ENCODE measurements at places on chromosomes 3 and 15.

DNA sequence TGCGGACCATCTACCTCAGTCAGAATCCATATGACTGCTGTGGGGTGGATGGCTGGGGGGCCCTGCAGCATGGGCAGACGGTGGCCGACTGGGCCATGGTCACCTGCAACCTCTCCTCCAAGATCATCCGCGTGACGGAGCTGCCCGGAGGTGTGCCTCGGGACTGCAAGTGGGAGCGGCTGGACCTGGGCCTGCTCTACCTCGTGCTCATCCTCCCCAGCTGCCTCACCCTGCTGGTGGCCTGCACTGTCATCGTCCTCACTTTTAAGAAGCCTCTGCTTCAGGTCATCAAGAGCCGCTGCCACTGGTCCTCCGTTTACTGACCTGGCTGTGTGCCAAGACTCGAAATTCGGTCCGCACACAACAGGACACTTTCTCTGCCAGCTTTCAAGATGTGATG, 21.9 kb downstream of the NRROS start:
- DNase-seq, result no peak

DNA sequence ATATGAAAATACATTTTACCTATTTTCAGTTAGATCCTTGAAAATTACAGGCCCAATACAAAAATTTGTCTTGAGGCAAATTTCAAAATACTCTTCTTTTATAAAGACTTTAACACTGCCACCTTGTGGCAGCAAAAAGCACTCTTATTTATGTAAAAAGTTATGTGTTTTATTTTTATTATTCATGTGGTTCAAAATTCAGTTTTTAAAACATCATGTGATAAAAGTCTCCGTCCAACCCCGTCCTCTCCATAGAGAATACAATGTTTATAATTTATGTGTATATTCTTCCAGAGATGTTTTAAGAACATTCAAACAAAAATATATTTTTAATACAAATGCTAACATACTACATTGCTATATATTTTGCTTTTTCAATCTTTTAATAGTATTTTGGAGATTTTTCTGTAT, 36.9 kb upstream of the TRIM59 start:
- DNase-seq, result peak; percentile 32

- no peak for DNase-seq
Measured at GRCh38 chr3:166955201-166955939, 424.7 kb downstream of the ZBBX start.

- no peak for DNase-seq
Measured at GRCh38 chr3:98032904-98033303, 2.2 kb downstream of the GABRR3 start.

DNA sequence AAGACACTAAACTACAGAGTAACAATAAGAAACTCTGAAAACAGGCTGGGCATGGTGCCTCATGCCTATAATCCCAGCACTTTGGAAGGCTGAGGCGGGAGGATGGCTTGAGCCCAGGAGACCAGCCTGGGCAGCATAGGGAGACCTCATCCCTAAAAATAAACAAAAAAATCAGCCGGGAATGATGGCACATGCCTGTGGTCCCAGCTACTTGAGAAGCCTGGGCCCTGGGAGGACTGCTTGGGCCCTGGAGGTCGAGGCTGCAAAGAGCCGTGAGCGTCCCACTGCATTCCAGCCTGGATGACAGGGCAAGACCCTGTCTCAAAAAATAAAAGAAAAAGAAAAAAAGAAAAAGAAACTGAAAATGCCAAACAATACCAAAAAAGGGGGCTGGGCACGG, 55.4 kb downstream of the TMCC1 start:
- DNase-seq, result no peak

- no peak for DNase-seq
Measured at GRCh38 chr15:92100751-92101150, 247.2 kb downstream of the SLCO3A1 start.

GRCh38 chr3:24244491-24244890, 250.2 kb downstream of the THRB start:
- DNase-seq, result no peak

DNA sequence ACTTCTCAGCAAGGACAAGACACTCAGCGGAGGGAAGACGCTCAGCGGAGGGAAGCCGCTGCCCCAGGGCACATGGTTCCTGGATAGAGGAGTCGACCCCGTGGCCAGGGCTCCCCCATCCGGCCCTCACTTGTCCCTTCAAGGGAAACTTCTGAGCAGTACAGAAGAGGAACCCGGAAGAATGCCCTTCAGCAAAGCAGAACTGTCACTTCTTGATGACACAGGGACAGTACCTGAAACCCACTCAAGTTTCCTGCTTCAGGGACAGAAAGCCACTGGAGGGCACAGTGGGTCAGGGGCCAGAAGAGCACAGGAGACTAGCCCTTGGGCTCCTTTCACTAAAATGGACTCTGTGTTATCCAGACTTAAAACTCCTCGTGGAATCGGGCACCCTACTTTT, 97.8 kb upstream of the RPL32 start:
- no peak for DNase-seq

DNA sequence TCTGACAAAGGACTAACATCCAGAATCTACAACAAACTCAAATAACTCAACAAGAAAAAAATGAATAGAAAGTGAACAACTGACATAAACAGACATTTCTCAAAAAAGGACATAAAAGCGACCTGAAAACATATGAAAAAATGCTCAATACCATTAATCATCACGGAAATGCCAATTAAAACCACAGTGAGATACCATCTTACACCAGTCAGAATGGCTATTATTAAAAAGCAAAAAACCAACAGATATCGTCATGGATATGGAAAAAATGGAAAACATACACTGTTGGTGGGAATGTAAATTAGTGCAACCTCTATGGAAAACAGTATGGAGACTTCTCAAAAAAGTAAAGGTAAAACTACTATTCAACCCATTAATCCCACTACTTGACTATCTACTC, 53.3 kb downstream of the ZNF385D start:
- no peak for DNase-seq

DNA sequence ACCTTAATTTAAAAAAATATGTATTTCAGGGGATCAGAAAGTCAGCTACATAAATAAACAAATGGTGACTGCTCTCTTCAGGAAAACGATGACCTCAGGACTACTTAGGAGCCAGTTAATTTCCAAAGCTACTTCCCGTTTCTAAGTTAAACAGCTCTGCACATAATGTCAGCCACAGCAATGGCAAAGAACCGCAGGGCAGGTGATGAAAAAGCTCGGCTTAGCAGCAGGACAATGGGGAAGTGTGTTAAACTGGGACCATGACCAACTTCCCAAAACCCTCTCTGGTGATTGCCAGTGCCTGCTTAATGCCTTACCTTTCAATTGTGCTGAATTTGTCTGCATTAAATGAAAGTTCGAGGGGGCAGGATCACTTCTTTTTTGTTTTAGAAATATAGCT, 258.9 kb downstream of the FHIT start:
- no peak for DNase-seq

- DNase-seq, result peak; percentile 52
Measured at GRCh38 chr3:107392549-107393165, 15.4 kb downstream of the CCDC54 start.

DNA sequence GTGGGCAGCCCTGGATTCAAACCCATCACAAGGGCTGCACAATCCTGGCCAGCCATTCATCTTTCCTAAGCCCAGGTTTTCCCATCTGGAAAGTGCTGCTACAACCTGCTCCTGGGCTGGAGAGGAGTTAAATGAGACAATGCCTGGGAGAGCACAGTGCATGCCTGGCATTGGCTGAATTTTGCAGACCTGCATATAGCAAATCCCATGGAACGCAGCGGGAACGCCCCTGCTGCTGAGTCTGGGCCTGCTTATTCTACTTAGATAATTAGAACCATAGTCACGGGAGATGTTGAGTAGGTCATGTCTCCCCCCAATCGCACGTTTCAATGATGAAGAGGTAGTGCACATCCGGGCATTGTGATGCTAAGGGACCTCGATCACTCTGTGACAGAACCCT, 46.6 kb downstream of the ABTB1 start:
- no peak for DNase-seq

DNA sequence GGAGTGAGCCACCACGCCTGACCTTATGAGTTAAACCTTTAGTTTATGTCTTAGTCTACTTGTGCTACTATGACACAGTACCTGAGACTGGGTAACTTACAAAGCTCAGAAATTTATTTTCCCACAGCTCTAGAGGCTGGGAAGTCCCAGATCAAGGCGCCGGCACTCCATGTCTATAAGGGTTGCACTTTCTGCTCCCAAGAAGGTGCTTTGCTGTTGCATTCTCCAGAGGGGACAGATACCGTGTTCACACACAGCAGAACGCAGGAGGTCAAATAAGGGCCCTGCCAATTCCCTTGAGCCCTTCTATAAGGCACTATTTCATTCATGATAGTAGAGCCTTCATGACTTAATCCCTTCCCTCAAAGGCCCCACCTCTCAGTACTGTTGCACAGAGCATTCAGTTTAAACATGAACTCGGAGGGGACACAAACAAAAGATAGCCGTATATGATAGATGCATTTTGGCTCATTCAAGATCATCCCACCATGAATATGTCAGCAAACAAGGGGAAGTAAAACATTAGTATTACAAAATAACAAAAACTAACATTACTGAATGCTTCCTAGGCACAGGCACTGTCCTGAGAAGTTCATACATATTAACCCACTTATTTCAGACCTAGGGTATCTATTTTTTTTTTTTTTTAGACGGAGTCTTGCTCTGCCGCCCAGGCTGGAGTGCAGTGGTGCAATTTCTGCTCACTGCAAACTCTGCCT, 26.5 kb downstream of the PLA1A start:
- DNase-seq, result no peak

GRCh38 chr15:70783041-70783440, 19.7 kb upstream of the UACA start:
- DNase-seq, result no peak

DNA sequence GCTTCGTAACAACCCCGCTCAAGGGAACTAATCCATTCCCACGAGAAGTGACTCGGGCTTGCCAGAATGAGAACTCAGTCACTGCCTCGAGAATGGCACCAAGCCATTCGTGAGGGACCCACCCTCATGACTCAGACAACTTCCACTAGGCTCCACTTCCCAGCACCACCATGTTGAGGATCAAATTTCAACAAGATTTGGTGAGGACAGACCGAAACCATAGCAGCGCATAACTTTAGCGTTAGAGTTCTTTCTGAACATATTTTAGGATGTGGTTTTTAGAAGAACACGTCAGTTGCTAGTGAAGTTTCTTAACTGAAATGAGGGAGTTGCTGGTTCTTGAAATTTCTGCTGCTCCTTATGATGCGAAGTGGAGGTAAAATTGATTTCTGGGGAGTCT, 13.5 kb downstream of the PTPRG start:
- peak; percentile 99 for DNase-seq

DNA sequence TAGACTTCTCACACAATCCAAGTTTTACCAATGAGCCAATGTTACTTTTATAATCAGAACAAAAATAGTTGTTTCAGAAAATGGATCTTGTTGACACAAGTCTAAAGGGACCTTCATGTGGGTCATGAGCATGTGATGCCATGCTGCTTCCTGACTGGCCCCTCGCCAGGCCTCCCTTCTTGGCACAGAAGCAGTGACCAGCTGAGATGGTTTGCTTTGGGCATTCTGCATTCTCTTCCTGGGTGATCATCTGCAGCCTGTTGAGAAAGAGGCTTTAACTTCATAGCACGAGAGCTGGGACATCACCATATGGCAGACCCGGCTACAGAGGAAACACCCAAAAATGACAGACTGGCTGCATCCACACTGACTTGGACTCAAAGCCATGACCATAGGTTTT, 45.7 kb downstream of the TGM4 start:
- no peak for DNase-seq

DNA sequence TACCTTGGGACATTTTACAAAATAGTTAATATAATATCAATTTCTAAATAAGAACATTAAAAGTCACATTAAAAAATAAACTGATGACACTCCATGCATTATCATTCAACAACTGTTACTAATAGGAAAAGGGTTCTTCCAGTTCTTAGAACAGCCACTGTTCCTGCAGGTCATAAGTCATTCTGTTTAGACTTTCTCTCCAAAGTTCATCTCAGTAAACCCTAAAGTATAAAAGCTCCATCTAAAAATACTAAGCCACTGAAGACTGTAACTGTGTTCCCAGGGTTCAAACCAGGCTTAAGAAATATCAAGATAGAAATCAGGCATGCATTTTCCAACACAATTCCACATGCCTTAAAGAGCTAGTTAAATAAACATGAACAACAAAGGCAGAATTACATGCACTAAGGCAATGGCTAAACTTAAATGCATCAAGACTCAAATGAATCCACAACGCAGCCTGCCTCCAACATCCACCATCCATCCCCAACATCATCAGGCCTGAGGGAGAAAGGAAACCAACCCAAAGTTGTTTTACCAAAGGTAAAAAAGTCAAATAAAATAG, 46.2 kb downstream of the DMXL2 start:
- DNase-seq, result no peak

DNA sequence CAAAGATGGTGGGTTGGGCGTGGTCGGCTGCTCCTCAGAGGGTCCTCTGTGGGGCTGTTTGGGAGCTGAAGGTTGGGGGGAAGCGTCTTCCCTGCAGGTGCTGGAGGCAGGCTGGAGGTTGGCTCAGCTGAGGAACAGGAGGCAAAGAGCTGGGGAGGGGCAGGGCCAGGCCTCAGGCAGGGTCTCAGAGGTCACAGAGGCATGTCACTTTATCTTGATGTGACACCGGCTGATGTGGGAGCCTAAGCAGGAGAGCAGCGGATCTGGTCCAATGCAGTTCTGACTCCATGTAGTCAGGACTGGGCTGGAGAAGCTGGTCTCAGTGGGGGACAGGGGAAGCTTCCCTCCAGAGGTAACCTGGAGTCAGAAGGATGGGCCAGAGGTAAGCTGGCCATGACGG, 7.7 kb upstream of the GNAT1 start:
- no peak for DNase-seq

DNA sequence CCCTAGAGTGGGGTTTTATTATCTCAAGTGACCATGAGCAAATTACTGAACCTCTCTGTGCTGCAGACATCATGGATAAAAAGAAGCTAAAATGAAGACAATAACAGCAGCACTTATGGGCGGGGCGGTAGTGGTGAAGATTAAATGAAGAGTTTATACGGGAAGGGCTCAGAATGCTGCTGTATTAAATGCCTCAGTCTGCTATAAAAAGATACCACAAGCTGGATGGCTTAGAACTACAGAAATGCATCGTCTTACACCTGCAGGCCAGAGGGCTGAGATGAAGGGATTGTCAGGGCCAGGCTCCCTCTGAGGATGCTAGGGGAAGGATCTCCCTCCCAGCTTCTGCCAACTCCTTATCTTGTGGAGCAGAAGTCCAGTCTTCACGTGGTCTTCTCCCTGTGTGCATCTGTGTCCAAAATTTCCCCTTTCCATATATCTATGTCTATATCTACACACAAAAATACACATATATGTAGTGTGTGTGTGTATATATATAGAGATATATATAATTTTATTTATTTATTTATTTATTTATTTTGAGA, 2.9 kb downstream of the ALG1L2 start:
- no peak for DNase-seq

GRCh38 chr3:5489536-5489935, 302.0 kb downstream of the EDEM1 start:
- no peak for DNase-seq

- no peak for DNase-seq
Measured at GRCh38 chr15:50123861-50124557, 5.0 kb upstream of the ATP8B4 start.

Data from AG09309 (cell line).